ENCODE measurements at places on chromosomes 16 and 17. TPM values are rescaled to one million over a fixed set of nuclear protein-coding genes. Genes with fewer than 3 reads are reported as not detected.
A peak's percentile ranks its signal among the peaks of the same experiment; 100 is the strongest.

The RAB26 gene
- total RNA-seq = not detected

The CCDC144A gene
- 3.7 TPM for total RNA-seq

The ANKRD40CL gene
- total RNA-seq = not detected

The CMTM2 gene
- total RNA-seq = 0.58 TPM

The MBTPS1 gene
- 150 TPM for total RNA-seq

The CBLN1 gene
- not detected for total RNA-seq

The STH gene
- not detected for total RNA-seq

The TPSG1 gene
- not detected for total RNA-seq

The NOG gene
- total RNA-seq = 108 TPM

The KRTAP2-1 gene
- not detected for total RNA-seq

The PARD6A gene
- total RNA-seq = 6.0 TPM

The KCNJ2 gene
- total RNA-seq = not detected

DNA sequence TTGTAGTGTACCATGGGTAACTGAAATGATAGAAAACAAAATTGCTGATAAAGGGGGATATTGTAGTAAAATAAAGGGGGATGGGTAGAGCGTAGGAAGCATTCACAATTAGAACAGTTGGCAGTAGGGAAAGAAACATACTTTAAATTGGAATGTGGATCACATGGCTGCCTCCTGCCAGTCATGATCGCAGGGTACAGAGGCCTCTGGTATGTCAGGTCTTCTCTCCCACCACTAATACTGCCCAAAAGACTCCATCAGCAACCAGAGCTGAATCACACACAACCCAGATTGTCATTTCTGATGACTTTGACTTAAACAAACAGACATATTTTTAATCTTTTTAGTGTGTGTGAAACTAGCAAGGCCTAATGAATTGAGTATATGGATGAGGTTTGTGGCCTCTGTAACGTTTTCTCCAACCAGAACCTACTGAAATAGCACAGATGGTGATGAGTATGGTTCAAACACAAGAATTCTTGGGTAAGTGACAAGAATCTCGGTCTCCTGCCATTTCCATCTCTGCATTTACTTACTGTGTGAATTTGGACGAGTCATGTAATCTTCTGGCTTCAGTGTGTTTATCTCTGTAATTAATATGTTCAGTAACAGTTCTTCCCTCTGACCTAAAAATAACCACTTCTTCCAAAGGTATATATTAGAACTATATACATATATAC lies 112.6 kb downstream of the USP22 start:
- peaks cover 3% of the 10 kb centered on the region for H3K27me3 ChIP-seq
- no peaks in the 10 kb centered on the region for H3K4me1 ChIP-seq
- H3K36me3 ChIP-seq = no peaks in the 10 kb centered on the region
- no peak for DNase-seq
- H3K27ac ChIP-seq = no peak overlapping the region

DNA sequence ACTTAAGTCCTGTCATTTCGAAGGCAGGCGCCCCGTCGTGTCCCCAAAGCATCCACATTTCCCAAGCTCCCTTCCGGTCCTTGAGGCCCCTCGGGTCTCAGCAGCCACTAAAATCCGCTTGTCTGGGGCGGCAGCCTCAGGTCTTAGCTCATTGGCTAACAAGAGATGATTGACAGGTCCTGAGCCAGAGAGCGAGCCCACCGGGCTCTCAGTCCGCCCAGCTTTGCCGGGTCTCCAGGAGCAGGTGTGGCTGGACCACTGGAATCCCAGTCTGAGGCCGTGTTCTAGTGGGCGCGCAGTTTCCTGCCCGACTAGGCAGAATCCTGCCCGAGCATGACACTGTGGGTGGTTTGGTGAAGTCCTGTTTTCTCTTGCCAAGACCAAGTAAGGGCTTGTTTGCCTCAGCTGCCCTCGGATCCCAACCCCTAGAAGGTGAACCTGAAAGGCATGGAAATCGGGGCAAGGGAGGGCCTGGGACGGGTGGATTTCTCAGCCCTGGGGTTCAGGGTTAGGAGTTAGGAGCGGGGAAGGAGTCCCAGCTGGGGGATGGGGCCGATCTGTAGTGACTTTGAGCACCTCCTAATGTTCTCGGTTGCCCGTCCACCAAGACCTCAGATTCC lies 42.8 kb downstream of the MRC2 start:
- no peaks in the 10 kb centered on the region for H3K27me3 ChIP-seq
- peaks cover 8% of the 10 kb centered on the region for H3K4me1 ChIP-seq
- H3K27ac ChIP-seq = no peak overlapping the region
- no peak overlapping the region for H3K4me3 ChIP-seq
- H3K36me3 ChIP-seq = no peaks in the 10 kb centered on the region

DNA sequence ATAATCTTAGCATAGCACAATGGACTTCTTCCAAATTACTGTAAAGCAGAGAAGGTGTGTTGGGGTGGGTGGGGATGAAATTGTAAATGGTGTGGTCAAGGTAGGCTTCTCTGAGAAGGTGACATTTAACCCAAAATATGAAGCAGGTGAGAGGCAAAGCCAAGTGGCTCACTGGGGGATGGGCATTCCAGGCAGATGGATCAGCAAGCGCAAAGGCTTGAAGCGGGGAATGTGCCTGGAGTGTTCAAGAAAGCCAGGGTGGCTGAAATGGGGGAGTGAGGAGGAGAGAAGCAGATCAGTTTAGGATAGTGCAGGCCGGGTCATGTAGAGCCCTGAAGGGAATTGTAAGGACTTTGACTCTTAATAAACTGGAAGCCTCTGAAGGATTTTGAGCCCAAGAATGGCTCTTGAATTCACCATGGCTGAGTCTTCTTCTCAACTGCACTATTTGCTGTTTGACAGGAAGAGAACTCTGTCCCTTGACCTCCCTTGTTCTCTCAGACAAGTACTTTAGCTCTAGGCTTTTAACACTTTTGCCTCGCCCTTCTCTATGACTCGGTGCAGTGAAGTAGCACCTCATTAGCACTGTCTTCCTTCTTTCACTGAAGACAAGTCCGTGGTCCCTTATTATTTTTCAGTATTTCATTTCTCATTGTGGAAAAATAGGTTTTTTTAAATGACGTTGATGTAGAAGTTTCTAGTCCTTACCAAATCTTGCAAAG lies 14.7 kb downstream of the CACNG3 start:
- H3K4me1 ChIP-seq = no peaks in the 10 kb centered on the region
- no peak overlapping the region for H3K4me3 ChIP-seq
- H3K36me3 ChIP-seq = peaks cover 8% of the 10 kb centered on the region
- DNase-seq = no peak
- H3K27ac ChIP-seq = no peak overlapping the region
- peaks cover 44% of the 10 kb centered on the region for H3K27me3 ChIP-seq

- no peak for DNase-seq
- H3K4me3 ChIP-seq = no peak overlapping the region
- no peak overlapping the region for H3K27ac ChIP-seq
- no peaks in the 10 kb centered on the region for H3K4me1 ChIP-seq
- H3K36me3 ChIP-seq = peaks cover 9% of the 10 kb centered on the region
Observed at GRCh38 chr17:61574542-61575351, 16.3 kb downstream of the NACA2 start.

- H3K36me3 ChIP-seq = no peaks in the 10 kb centered on the region
- no peak overlapping the region for H3K4me3 ChIP-seq
- H3K4me1 ChIP-seq = no peaks in the 10 kb centered on the region
- H3K27me3 ChIP-seq = no peaks in the 10 kb centered on the region
- H3K27ac ChIP-seq = no peak overlapping the region
Observed at GRCh38 chr16:46850619-46851555, 19.9 kb upstream of the C16orf87 start.

- H3K4me3 ChIP-seq = peak overlapping the region; percentile 96
- peaks cover 43% of the 10 kb centered on the region for H3K4me1 ChIP-seq
- peak; percentile 68 for DNase-seq
- peak overlapping the region; percentile 8 for H3K27ac ChIP-seq
- no peaks in the 10 kb centered on the region for H3K36me3 ChIP-seq
Observed at GRCh38 chr16:68236137-68236825, 354 bp upstream of the ESRP2 start.

DNA sequence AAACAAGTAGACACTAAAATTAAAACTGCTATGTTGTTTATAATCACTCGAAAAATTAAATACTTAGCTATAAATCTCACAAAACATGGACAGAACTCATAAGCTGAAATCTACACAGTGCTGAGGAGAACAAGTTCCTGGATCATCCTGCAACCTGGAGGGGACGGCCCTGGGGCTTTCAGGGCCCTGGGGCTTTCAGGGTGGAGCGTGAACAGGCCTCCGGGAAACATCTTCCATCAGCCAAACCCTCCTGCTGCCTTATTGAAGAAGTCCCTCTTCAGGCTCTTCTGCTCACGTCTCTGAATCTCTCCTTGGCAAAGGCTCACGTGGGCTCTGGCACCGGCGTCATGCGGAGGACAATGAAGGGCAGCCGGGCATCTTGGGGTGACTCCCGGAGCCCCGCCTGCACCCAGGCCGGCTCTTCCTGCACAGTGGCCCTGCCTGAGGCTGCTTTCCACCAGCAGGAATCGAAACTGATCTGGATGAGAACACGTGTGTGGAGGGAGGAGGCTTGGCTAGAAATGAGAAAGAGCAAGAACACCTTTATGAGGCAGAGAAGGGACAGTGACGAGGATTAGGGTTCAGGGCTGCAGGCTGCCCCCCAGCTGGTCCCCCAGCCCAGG lies 127.3 kb downstream of the CDRT15L2 start:
- H3K4me1 ChIP-seq = peaks cover 17% of the 10 kb centered on the region
- H3K27me3 ChIP-seq = no peaks in the 10 kb centered on the region
- no peaks in the 10 kb centered on the region for H3K36me3 ChIP-seq

GRCh38 chr17:60529806-60530205 lies 3.8 kb upstream of the APPBP2 start:
- H3K27me3 ChIP-seq = no peaks in the 10 kb centered on the region
- no peaks in the 10 kb centered on the region for H3K36me3 ChIP-seq
- no peak for DNase-seq

GRCh38 chr17:79931817-79932309 lies 92.6 kb upstream of the CBX4 start:
- H3K4me3 ChIP-seq = no peak overlapping the region
- peak overlapping the region; percentile 75 for H3K27ac ChIP-seq
- peaks cover 74% of the 10 kb centered on the region for H3K4me1 ChIP-seq
- H3K36me3 ChIP-seq = no peaks in the 10 kb centered on the region

- H3K4me1 ChIP-seq = peaks cover 7% of the 10 kb centered on the region
- no peak overlapping the region for H3K4me3 ChIP-seq
- H3K27me3 ChIP-seq = no peaks in the 10 kb centered on the region
Observed at GRCh38 chr17:2903193-2903974, 107.1 kb downstream of the RAP1GAP2 start.

DNA sequence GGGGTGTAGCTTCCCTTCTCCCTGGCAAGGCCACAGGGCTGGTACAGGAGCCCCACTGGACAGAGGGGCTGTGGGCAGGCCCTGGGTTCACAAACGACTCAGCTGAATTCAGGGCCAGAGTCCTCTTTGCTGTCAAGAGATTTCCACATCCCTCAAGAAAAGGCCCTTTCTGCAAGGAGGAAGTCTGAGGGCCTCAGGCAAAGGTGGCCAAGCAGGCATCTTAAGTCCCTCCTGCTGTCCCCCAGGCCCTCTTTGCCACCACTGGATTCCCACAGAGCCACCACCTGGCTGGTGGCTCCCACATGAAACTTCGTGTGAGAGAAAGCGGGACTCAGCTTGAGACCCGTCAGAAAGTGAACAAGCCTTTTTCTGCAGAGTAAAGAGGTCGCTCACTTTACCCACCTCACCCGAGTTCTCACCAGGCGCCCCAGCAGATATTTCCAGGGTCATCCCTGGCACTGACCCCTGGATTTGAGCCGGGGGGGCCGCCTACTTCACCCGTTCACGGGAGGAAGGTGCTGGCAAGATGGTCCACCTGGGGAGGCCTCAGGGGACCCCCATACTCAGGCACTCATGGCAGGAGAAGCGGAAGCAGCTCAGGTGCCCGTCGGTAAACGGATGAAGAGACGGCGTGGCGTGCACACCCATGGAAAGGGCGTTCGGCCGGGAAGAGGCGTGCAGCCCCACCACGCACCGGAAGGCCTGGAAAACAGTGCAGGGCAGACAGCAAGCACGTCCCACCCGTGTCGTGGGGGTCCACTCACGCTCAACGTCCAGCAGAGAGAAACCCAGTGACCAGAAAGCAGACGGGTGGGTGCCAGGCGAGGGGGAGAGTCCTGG lies 3.6 kb downstream of the RNF166 start:
- peak overlapping the region; percentile 95 for H3K4me3 ChIP-seq
- H3K4me1 ChIP-seq = peaks cover 76% of the 10 kb centered on the region
- H3K36me3 ChIP-seq = peaks cover 16% of the 10 kb centered on the region
- peak overlapping the region; percentile 95 for H3K27ac ChIP-seq
- H3K27me3 ChIP-seq = no peaks in the 10 kb centered on the region

DNA sequence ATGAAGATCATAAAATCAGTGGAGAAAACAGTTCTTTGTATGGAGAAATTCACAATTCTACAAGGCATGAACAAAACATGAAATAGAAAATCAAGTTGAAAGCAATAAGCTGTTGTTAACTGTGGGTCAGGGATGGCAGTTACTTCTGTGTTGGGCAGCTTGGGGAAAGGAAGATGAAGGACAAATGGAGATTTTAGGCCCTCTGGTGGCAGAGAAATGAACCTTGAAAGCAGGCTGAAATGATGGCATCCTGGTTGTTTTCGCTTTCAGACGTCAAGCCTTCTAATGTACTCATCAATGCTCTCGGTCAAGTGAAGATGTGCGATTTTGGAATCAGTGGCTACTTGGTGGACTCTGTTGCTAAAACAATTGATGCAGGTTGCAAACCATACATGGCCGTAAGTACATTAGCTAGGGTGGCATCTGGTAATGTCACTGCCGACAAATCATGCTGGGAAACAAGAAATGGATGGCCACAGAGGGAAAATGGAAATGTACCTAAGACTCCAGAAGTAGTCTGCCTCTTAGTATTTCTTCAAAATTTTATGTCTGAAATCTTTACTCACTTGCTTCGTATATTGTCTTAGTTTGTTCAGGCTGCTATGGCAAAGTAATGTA lies 108.9 kb downstream of the MAP2K6 start:
- peaks cover 20% of the 10 kb centered on the region for H3K36me3 ChIP-seq
- H3K27me3 ChIP-seq = no peaks in the 10 kb centered on the region
- no peaks in the 10 kb centered on the region for H3K4me1 ChIP-seq
- no peak overlapping the region for H3K4me3 ChIP-seq
- no peak for DNase-seq

DNA sequence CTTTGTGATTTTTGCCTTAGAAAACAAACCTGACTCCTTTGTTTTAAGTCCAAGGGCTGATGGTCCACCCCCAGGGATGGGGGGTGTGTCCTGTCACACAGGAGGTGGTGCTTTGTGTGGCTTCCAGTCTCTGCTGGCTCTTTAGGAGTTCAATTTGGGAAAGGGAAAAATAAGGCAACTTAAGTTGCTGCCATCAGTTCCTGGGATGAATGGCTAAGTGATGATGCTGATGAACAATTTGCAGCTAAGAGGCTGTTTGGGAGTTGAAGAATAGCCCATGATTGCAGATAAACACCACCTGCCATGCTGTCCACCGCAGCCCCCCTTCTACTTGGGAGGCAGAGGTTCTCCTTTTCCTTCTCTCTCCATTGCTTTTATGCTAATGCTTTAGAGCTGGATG lies 40.2 kb downstream of the ARL4D start:
- H3K36me3 ChIP-seq = no peaks in the 10 kb centered on the region
- no peak overlapping the region for H3K27ac ChIP-seq
- no peaks in the 10 kb centered on the region for H3K4me1 ChIP-seq
- no peak overlapping the region for H3K4me3 ChIP-seq
- peaks cover 3% of the 10 kb centered on the region for H3K27me3 ChIP-seq
- DNase-seq = no peak
